ENCODE measurements at places on chromosomes 1 and 21.

- no peak for DNase-seq
These were observed 25.6 kb upstream of the DMBX1 start for GRCh38 chr1:46464013-46464548.

DNA sequence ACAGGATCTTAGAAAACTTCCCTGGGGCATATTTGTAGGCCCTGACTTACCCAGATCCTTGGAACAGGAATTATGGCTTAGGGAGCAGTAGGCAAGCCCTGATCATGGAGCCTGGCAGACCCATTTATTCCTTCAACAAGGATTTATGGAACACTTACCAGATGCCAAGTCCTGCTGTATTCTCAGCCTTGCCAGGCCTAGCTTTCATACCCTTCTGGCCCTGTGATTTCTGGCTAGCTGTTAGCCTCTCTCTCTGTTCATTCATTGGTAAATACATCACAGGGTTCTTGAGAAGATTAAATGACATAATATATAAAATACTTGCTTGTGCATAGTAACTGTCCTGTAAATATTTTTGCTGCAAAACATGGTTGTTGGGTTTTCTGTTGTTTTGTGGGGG is 32.4 kb upstream of the SRP9 start:
- no peak for DNase-seq

DNA sequence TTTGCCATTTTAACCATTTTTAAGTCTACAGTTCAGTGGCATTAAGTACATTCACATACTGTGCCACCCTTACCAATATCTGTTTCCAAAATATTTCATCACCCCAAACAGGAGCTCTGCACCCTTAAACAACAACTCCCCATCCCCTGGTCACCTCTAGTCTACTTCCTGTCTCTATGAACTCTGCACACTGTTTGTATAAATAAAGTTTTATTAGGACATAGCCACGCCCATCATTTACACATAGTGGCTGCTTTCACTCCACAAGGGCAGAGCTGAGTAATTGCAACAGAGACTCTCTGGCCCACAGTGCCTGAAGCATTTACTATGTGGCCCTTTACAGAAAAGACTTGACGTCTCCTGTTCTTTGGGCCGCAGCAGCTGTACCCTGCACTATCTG is 30.1 kb downstream of the KCNAB2 start:
- DNase-seq = no peak

- no peak for DNase-seq
These were observed 14.7 kb downstream of the NIBAN1 start for GRCh38 chr1:184959626-184960025.

- DNase-seq = no peak
These were observed 142.7 kb upstream of the SERTAD4 start for GRCh38 chr1:210089855-210090254.

DNA sequence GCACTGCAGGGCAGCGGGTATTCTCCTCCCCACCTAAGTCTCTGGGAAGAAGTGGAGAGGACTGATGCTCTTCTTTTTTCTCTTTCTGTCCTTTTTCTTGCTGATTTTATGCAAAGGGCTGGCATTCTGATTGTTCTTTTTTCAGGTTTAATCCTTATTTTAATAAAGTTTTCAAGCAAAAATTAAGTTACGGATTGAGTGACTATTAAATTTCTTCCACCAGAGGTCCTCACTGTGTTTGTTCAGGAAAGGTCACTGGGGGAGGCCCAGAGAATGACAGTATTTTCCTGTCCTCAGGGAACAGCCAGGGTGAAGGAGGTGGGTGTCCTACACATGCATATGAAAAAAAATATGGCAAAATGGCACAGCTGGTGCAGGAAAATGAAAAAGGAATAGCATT is 4.4 kb upstream of the ELF3 start:
- no peak for DNase-seq

- DNase-seq = no peak
These were observed 40.9 kb downstream of the KCNK1 start for GRCh38 chr1:233654658-233655280.

DNA sequence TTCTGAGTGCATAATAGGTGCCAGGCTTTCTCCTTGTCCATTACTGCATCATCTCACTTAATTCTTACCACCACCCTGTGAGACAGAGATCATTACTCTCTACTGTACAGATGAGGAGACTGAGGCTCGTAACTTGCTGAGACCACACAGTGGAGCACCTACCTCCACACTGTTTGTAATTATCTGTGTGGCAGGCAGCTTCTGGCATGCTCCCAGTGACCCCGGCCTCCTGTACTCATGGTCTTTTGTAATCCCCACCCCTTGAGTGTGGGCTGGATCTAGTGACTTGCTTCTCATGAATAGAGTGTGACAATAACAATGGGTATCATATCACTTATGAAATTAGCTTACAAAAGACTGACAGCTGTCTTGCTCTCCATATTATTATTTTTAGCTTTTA is 407.3 kb downstream of the MATN1 start:
- DNase-seq = no peak

DNA sequence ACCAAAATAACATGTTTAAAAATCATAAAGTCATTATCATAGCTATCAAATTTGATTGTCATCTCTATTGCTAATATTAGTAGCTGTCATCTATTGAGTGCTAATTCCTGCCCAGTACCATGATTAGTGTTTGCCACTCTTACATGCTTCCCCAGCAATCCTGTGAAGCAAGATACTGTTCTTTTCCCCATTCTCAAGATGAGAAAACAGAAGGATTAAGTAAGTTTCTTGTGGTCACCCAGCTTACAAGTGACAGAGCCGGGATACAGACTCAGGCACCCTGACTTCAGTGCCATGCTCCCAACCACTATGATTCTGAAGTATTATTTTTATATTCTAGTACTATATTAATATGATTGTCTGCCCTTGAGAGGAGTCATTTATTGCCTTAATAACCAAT is 36.5 kb downstream of the LRRC8C start:
- no peak for DNase-seq

GRCh38 chr1:244557565-244557964 is 95.4 kb upstream of the DESI2 start:
- DNase-seq = no peak

DNA sequence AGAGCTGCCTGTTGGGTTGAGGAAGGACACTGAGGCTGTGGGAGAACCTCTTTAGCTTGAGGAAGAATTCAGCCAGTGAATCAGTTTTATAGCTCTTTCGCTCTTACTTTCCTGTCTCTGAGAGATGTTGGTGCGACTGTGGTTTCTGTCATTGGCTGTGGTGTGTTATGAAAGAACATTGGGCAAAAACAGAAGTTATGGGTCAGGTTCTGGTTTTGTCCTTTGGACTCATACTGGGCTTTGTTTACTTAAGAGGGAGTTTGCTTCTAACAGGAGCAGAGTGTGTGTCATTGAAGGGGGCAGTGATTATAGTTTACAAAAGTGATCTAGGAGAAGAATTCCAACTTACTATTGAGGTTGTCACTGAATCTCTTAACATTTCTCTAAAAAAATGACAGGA is 97.0 kb downstream of the TLR5 start:
- DNase-seq = no peak

GRCh38 chr1:111920221-111921024 is 69.0 kb downstream of the KCND3 start:
- DNase-seq = no peak

GRCh38 chr1:195458365-195458764 is 1149.9 kb downstream of the KCNT2 start:
- no peak for DNase-seq

- no peak for DNase-seq
These were observed 172.2 kb upstream of the ETV3 start for GRCh38 chr1:157310401-157310800.

DNA sequence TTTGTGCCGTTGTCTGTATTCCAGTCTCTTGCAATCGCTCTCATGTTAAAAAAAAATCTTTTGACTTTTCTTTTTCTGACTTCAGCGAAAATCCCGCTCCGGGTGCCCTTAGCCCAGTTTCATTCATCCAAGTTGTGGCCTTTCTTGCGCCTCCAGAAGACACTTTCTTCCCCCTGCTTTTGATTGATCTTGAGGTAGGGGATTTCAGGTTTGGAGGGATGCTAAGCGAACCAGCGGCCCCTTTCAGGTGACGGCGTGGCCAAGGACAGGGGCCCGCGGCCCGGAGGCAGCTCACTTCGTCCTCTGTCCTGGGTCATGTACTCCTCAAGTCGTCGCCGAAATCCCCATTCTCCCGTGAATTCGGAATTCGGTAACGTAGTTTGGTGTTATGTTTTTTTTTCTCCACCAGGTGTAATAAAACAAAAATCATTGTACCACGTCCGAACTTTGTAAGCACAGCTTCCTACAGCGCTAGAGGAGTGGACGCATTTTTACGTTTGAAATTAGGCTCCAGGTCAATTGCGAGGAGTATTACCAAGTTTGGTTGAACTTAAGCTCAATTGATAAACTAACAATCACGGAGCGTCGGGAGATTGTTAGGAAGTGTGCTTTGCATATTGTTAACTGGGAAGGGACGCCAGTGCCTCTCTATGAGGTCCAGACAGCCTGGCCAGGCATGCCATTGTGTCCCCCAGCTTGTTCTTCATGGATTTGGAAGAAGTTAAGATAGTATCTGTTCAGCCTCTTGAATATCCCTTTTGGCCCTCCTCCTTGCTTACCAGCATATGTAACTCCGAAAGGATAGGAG is 1.1 kb downstream of the MRPS6 start:
- DNase-seq = no peak

All from 8988T (cell line).